ENCODE measurements at places on chromosomes 2 and 18. TPM values are rescaled to one million over a fixed set of nuclear protein-coding genes. Genes with fewer than 3 reads are reported as not detected.

Gene ELOA2
- not detected for total RNA-seq

DNA sequence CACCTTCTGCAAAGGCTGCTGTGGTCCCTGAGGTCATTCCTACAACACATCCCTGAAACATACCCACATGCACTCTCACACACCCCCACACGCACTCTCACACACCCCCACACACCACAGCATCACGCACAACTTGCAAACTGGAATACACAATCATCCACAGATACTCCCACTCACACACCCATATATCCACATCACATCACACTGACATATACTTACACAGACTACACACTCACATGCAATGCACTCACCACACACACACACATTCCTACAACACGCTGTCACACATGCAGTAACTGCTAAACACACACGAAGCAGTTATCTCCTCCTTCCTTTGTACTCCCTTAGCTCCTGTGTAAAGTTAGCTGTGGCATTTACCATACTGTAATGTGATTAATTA, 57.1 kb upstream of the PKDCC start:
- DNase-seq: no peak

GRCh38 chr2:212109792-212110680, 428.6 kb downstream of the ERBB4 start:
- DNase-seq: peak; percentile 27

GRCh38 chr2:207796585-207797350, 27.1 kb upstream of the FZD5 start:
- no peak for DNase-seq

- DNase-seq: no peak
Measured at GRCh38 chr2:8276026-8276425, 405.8 kb upstream of the ID2 start.

- no peak for DNase-seq
Measured at GRCh38 chr2:188789951-188790350, 184.2 kb upstream of the COL3A1 start.

Data from pulmonary artery endothelial cell (primary cell).